Naive thymus-derived CD8-positive, alpha-beta T cell (primary cell): ENCODE measurements at places on chromosomes 11 and 22. TPM values are rescaled to one million over a fixed set of nuclear protein-coding genes. Genes with fewer than 3 reads are reported as not detected.

Gene CNGA4
- 1.2 TPM for total RNA-seq

Gene RAB38
- 0.82 TPM for total RNA-seq

Gene UCP3
- total RNA-seq: 7.5 TPM

Gene KDM4E
- not detected for total RNA-seq

Gene CDC42BPG
- total RNA-seq: 10.3 TPM

Gene GAL
- not detected for total RNA-seq

Gene OR56A1
- total RNA-seq: not detected

Gene MUC6
- total RNA-seq: not detected
